ENCODE measurements at places on chromosomes 7 and 10.

DNA sequence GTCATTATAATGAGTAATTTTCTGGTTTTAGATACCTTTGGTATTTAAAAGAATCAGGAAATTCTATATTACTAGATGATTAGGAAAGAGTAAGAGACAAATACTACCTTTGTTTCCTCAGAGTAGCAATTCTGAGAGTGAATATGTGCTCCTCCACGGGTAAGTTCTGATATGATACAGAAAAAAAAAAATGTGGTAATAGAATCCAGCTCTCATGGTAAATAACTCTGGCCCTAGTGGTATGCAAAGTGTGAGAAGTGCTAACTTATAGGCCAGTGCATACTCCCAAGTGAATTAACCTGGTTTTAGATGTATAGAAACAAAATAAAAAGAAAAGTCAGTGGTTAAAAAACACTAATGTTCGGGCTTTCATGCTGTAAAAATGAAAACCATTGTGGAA is 512.6 kb upstream of the SEMA3D start:
- no peak for DNase-seq

DNA sequence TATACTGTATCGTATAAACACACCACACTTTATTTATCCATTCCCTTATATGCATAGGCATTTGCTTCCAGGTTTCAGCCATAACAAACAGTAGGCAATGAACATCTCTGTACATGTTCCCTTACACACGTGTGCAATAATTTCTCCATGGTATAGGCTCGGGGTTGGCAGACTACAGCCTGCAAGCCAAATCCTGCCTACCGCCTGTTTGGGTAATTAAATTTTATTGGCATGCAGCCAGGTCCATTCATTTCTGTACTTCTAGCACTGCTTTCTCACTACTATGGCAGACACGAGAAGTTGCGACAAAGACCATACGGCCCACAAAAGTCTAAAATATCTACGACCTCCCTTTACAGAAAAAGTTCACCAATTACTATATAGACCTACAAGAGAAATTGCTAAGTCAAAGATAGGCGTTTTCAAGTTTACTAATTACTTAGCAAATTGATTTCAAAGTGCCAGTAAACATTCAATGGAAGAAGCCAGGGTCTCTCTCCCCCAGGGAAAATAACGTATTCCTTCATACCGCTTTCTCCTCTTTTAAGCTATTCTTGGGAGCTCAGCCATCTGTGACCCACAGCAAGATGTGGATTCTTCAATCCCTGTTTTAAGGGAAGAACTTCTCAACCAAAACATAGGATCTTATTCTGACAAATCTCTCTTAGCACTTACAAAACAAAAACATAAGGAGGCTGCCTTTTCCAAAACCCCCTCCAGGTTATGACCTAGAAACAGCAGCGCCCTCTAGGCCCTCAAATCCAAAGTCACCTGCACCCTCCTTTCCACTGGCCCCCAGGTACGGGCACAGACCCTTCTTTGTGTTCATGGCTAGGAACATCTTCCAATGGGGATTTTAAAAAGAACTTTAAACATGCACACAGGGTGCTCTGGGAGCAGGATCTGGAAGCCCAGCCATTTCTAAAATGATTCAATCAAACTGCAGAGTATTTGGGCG is 100.5 kb downstream of the FGFR2 start:
- peak; percentile 3 for DNase-seq

DNA sequence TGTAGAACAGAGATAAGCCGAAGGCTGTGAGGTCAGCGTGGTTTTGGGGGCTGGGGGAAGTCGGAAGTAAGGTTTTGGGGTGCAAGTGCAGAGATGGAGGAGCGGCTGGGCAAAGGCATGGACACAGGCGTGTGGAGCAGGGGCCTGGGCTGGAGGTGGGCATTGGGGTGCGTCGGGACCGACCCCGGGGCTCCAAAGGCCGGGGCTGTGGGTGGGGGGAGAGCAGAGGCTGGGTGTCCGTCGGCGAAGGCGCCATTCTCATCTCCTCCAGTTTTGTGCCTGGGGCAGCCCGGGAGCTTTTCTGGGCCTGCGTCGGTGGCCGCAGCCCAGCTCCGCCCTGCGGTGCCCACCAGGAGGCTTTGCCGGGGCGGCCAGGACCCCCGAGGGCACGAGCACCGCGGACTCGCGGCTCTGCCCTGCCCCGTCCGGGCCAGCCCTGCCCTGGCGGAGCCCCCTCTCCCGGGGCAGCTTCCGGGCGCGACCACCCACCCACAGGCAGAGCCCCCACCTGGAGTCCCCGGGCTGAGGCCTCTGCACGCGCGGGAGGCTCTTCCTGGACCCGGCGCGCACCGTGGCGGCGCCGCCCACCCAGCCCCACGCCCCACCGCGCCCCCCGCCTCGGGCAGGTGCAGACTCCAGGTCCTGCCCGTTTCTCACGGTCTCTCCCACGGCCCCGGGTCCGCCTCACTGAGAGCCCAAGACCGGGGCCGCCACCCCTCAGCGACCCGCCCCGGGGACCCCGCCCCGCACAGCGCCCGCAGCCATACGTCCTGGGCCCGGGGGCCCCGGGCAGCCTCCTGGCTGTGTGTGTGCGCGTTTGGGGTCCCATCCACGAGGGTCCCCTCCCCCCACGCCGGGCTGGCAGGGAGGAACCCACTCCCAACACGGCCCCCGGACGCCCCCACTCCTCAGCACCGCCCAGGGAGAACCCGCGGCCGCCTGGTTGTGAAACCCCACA is 7.7 kb upstream of the SCART1 start:
- DNase-seq: no peak

DNA sequence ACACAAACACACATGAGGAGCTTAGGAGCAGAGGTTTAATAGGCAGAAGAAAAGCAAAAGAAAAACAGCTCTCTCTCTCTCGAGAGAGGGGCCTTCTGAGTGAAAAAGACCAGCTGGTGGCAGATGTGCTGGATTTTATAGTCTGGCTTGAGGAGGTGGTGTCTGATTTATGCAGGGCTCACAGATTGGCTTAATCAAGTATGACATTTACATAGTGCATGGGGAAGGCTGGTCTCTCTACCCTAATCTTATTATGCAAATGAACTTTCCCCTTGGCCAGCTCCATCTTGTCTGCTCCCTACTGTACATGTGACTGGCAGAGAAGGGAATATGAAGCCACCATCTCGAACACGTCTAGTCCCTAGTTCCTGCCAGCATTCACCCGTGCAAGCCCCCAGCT is 219.5 kb upstream of the ZNF804B start:
- DNase-seq: no peak

DNA sequence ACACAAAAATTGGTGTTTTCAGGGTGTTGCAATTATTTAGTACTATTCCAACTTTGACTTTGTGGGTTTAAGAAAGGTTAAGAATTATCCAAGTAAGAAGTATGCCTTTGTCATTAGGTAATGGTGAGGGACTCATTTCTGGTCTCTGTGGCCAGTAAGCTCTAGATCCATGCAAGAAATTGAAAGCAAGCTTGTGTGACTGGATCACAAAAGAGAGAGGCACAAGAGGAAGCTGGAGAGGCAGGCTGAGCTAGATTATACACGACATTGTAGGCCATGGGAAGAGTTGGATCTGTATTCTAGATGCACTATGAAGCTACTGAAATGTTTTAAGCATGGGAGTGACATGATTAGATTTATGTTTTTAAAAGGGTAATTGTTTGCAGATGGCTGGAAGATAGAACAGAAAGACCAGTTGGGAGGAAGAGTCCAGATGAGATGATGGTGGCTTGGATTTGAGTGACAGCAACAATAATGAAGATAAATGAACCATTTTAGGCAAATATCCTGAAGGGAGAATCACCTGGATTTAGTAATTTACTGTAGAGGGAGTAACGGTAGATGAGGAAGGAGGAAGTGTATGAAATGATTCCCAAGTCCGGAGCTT is 50.0 kb downstream of the CALD1 start:
- no peak for DNase-seq

DNA sequence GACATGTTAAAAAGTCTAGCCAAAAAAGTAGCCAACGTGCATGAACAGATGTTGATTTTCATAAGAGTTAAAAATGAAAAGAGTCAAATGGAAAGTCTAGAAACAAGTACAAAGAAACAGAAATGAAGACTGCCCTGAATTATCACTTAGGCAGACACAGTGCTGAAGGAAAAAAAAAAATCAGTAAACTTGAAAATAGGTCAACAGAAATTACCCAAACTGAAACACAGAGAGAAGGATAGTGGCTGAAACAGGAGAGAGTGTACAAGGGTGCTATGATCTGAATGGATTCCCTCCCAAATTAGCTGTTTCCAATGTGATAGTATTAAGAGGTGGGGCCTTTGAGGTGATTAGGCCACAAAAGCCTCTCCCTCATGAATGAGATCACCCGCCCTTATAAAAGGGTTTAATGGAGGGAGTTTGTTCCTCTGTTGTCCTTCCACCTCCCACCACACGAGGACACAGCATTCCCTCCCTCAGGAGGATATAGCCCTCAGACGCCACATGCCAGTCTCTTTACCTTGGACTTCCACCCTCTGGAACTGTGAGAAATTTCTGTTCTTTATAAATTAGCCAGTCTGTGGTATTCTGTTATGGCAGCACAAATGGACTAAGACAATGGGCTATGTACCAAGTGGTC is 249.7 kb downstream of the AHR start:
- no peak for DNase-seq

DNA sequence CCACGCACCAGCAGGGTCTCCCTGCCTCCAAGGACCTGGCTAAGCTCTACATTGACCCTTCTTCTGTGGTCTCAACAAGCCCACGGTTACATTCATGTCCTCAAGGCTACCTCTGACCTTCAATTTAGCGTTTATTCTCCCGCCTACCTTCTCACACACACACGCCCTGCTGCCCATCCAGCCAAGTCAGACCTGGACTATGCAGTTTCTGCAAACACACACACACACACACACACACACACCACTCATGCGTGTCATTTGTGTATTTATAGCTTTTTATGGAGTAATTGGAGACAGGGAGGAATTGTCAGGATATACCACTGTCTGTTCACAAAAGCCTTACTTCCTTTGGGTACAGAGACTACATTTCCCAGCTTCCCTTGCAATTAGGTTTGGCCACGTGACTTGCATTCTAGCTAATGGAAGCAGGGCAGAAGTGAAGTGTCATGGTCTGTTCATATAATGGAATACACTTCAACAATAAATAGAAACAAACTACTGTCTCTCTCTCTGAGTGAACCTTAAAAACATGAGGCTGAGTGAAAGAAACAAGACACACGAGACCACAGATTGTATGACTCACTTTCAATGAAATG is 53.8 kb upstream of the CPXM2 start:
- DNase-seq: peak; percentile 4

GRCh38 chr10:36448760-36449691 is 676.4 kb upstream of the ANKRD30A start:
- no peak for DNase-seq

GRCh38 chr10:43930777-43931176 is 282.1 kb upstream of the ZNF32 start:
- DNase-seq: no peak
